Effector CD4-positive, alpha-beta T cell (primary cell): ENCODE measurements at places on chromosomes 12 and 14.

DNA sequence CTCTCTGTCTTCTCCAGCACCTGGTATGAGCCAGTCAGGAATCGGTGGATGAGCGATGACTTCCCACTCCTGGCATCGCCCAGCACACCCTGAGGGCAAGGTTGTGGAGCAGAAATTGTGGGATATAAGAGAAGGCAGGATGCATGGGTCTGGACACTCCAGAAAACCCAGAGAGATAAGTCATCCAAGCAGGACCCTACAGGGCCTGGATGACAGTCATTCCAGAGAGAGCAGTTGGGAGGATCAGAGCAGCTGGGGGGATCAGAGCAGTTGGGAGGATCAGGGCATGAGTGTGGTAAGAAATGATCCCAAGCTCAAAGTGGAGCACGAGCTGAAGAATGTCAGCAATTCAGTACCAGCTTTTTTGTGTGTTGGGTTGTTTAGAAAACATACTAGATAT lies 4.0 kb downstream of the AGAP2 start:
- DNase-seq: no peak

GRCh38 chr12:113462998-113463745 lies 8.5 kb downstream of the LHX5 start:
- no peak for DNase-seq

GRCh38 chr12:49783917-49784676 lies 42.7 kb downstream of the TMBIM6 start:
- DNase-seq: no peak

DNA sequence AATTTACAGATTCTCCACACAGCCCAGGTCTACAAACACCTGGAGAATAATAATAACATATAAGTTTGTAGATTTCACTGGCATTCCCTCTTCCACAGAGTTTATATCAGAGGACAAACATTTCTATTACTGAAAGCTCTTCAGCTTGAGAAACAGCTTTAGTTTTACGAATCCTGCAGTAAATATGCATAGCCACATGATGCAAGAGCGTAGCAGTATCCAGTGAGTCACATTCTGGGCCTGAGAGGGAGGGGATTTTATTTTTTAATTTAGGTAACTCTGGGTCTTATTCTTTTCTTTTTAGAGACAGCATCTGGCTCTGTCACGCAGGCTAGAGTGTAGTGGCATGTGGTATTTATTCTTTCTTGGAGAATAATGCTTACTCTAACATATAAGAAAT lies 1002.8 kb downstream of the TRHDE start:
- DNase-seq: no peak

DNA sequence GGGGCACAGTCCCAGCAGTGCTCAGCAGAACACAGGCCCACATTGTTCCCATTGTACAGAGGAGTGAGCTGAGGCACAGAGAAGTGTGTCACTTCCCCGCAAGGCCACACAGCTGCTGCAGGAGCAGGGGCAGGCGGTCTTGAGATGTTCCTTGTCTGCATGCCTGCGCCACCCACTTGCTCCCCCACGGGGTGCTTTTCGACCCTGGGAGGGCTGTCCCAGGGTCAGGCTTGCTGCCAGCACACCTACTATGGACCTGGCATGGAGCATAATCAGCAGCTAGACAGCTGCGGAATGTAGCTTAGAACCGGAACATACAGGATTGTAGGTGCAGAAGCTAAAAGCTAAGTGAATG lies 7.8 kb upstream of the EP400 start:
- DNase-seq: no peak

DNA sequence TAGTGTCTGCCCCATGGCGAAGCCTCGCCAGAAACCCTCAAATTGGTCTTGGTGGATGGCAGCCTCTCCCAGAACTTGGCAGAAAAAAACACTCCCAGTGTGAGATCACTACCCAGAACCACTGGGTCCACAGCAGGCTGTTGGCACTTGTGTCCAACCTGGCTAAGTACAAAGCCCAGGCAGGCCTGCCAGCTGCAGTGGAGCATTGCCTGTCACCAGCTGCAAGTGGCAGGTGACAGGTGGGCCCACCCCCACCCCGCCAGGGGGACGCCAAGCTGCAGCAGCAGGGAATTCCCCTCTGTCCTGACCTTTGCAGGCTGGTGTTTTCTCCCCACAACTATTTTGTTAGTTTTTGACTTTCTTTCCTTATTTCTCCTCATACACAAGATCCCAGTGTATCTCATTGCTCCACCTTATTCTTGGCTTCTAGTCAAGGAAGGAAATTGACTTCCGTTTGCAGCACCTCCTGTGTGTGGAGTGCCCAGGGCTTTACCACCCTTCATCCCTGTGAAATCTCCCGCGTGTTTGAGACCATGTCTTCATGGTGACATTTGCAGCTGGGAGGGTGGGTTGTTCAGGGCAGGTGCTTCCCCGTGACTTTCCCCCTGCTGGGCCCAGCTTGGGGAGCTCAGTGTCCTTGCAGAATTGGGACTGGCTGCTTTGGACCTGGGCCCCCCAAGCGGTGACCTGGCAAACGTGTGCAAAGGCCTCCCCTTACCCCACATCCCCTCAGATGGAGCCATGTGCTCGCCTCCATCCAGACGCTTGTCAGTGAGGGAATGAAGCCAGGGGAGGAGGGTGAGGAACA lies 73.8 kb upstream of the RIN3 start:
- no peak for DNase-seq

DNA sequence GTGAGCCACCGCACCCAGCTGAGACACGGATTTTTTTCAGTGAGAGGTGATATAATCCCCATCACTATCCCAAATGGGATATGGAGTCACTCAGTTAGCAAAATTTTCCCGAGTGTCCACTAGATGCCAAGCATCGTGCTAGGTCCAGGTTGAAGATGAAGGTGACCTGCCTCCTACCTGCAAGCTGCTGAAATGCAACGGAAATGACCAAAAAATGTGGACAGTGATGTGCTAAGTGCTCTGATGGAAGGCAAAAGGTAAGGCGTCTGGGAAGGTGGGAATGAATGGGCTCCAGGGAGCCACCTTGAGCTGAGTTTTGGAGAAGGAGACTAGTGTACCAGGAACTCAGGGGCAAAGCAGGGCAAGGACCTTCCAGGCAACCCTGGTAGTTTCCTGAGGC lies 64.6 kb downstream of the CALM1 start:
- DNase-seq: no peak

- DNase-seq: no peak
These were observed 43.7 kb downstream of the CCDC59 start for GRCh38 chr12:82314406-82314892.

DNA sequence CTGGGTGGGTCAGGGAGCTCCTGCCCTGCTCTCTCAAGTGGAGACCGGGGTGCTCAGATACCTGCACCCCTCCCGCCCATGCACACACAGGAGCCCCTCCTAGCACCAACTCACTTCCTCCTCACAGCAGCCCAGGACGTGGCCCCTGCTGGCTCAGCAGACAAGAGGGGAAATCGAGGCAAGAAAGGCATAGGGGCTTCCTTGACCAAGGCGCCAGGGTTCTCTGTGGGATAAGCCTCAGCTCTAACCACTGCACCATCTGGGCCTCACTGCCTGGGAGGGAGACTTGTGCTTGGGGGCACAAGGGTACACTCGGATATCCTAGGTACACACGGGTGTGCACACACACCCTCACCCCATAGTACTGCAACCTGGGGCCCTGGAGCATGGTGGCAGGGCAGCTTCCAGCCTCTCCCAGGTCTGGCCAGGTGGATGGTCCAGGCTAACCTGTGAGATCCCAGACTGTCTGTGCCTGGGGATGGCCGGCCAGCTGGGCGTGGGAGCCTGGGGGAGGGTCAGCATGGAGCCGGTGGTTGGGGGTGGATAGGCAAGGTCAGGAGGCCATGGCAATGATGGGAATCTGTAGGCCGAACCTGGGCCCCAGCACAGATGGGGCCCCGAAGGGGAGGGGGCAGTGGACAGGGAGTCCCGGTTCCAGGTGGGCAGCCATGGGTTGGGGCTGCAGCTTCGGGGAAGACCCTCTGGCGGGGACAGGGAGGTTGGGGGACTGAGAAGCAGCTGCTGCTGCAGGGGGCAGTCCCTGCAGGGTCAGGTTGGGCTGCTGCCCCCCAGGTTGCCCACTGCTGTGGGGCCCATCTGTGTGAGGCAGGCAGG lies 312.4 kb downstream of the TMEM121 start:
- no peak for DNase-seq

GRCh38 chr14:104130974-104131651 lies 7.3 kb upstream of the KIF26A start:
- DNase-seq: no peak

DNA sequence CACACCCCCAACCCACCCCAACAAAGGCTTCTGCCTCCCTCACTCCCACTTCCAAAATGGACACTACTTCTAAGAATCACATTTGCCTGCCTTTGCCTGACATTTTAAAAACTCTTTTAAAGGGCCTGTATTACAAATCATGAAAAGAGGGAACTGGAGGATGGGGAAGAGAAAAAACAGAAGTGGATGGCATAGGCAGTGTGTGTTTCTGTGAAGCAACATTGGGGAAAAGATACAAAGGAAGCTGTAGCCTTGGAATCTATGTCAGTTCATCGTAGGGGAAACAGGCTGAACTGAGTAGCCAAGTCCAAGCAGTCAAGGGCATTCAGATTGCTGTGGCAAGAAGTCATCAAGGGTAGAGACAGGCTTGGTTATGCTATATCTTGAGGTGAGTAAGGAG lies 273.9 kb downstream of the BTG1 start:
- no peak for DNase-seq

GRCh38 chr12:11347810-11348209 lies 37.6 kb upstream of the PRB4 start:
- no peak for DNase-seq

DNA sequence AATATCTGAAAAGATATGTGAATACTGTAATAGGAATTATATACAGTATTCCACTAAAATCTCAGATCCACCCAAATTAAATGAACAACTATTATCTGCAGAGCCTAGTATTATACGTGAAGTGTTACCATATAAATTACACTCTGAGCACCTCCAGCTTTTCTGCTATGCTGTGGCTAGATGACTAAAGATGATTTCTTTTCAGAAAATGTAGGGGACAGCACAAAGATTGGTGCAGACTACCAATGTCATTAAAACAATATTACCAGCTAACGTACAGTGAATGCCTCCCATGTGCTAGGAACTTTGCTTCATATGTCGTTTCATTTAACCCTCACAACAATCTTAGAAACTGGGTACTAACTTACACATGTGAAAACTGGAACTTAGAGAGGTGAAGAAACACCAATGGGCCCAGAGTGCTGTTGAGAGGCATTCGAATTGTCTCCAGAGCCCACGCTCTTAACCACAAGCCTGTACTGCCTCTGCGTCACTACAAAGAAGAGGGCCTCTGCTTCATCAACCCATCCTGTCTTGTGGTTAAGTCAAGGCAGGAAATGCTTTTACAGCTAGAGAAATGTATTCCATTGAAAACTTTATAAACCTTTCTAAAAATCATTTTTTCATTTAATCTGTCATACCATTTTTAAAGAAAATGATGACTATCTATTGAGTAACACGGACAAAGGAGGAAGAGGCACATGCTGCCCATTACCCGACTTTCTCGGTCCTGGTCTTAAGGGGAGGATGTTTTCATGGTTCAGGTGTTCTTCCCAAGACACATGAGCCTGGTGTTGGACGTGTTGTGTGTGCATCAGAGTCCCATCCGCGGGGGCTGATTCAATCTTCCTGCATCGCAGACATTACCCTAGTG lies 1.3 kb downstream of the GPR65 start:
- peak; percentile 59 for DNase-seq

DNA sequence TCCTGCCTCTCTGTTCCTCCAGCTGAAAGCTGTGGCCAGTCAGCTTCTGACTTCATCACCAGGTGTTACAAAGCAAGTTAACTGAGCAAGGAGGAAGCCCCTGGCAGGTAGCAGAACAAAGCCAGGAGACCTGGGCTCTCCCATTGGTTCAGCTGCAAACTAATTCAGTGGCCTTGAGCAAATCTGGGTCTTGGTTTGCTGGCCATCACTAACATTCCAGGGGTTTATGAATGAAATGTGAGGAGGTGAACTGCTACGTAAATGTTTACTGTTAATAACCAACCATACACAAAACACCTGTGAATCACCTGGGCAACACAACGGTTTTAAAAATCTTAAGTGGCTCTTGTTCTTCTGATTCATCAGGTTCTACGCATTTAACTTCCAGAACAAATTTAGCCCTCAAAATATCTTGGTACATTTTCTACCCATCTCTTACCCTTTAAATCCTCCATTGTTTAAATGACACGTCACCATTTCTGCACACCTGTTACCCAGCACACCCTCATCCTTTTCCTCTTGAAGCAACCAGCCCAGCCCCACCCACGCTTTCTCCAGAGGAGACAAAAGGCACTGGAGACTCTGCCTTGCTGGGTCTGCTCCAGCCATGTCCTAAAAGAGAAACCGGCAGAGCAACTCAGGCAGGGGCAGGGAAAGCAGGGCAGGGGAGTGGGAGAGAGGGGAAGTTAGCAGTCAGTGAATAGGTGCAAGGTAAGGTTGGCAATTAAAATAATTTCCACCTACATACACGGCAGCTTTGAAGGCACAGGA lies 49.3 kb upstream of the TSPAN11 start:
- DNase-seq: no peak

GRCh38 chr14:70317091-70317968 lies 42.2 kb downstream of the COX16 start:
- DNase-seq: no peak

- no peak for DNase-seq
These were observed 14.4 kb upstream of the HIP1R start for GRCh38 chr12:122820838-122821271.

DNA sequence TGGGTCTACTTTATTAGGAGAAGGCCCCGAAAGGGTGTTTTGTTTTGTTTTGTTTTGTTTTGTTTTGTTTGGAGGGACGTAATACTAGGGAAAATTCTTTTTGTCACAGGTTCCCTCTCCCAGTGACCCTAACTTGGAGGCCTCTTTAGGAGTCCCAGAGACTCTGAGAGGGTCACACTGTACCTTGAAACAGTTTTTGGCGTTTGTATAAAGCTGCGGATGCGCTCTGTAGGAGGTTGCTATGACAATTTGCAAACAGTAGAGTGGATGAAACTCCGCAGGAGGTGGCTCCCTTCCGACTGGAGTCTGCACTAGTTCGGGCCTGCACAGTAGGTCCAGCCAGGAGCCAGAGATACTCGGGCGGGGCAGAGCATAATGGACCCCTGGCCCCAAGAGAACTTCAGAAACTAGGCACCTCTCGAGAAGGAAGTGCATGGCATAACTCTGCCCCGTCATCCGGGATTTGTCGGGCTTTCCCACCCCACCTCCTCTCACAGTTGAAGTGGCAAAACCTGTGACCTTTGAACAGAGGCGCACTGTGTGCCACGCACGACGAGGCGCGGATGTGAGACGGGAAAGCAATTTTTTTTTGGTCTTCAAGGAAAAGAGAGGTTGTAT lies 1.3 kb upstream of the DYRK2 start:
- DNase-seq: peak; percentile 10

- no peak for DNase-seq
These were observed 28.8 kb downstream of the KLRK1 start for GRCh38 chr12:10361084-10361483.

GRCh38 chr12:123043536-123044001 lies 63.1 kb downstream of the ARL6IP4 start:
- peak; percentile 38 for DNase-seq

- DNase-seq: no peak
These were observed 115.4 kb downstream of the ESRRB start for GRCh38 chr14:76491172-76491930.

- no peak for DNase-seq
These were observed 90.0 kb downstream of the GALNT9 start for GRCh38 chr12:132239392-132239791.
